ENCODE measurements at places on chromosomes 2 and 18.

- DNase-seq: no peak
Observed at GRCh38 chr2:8543383-8544170, 138.3 kb upstream of the ID2 start.

DNA sequence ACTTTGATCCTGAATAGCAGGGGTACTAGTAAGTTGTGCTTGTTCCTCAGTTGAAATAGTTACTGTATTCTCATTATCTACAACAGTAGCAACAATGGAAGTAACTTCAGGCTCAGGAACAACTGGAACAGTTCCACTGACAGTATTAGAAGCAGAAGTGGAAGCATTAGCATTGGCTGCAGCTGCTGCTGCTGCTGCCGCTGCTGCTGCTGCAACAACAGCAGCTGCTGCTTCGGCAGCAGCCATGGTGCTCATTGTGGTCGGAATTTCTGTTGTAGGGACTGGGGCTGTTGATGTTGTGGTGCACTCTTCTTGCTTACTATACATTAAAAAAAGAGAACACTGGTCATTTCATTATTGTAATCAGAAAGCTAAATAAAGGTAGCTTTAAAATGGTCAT lies 40.8 kb downstream of the PRPF40A start:
- no peak for DNase-seq

GRCh38 chr18:65527879-65528633 lies 222.8 kb upstream of the CDH7 start:
- no peak for DNase-seq

GRCh38 chr2:36871068-36871707 lies 95.1 kb downstream of the STRN start:
- DNase-seq: no peak

- DNase-seq: no peak
Observed at GRCh38 chr2:26355038-26355995, 8.7 kb upstream of the ADGRF3 start.

- DNase-seq: no peak
Observed at GRCh38 chr2:134799936-134800335, 38.5 kb upstream of the ACMSD start.

DNA sequence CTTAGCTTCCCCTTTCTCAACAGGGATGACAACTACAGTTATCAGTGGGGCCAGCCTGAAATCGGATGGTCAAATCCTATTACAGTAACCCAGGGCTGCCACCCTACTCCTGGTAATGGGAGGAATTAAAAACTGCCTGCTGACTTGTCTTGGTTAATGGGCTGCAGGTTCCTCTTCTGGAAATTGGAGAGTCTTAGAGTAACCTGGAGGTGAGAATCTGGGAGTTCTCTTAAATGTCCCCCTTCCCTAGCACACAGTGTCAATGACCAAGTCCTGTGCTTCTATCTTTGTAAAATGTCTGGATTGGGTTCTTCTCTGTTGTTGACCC lies 113.1 kb downstream of the DDX1 start:
- no peak for DNase-seq

GRCh38 chr2:215670396-215670795 lies 234.5 kb upstream of the FN1 start:
- no peak for DNase-seq

DNA sequence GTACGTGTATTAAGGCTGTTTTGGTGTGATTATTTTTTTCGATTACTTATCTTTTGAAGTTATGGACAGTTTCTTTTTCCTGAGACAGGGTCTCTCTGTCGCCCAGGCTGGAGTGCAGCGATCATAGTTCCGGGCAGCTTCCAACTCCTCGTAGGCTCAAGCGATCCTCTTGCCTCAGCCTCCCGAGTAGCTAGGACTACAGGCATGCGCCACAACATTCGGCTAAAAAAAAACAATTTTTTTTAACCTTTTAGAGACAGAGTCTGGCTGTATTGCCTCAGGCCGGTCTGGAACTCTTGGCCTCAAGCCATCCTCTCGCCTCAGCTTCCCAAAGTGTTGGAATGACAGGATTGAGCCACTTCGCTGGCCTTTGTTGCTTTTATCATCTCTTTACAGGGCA lies 945 bp downstream of the HAT1 start:
- no peak for DNase-seq

- no peak for DNase-seq
Observed at GRCh38 chr18:66646609-66647008, 42.7 kb upstream of the CDH19 start.

DNA sequence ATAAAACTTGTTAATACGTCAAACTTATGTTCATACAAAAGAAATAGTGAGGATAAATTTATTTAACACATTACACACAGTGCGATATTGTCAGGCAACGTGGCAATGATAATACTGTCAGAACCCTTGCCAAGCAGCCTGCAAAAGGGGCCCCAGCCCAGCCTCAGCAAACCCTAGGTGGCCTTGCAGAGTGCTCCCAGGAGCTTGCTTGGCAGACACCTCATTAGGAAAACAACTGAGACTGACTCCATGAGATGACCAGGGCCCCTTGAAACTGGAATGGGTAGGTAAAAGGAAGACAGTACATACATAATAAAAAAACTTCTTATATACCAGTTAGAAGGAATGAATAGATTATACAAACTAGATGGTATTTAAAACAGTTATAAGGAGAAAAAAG lies 136.6 kb upstream of the EPC2 start:
- no peak for DNase-seq

- DNase-seq: no peak
Observed at GRCh38 chr2:215790523-215791421, 222.6 kb downstream of the MREG start.

DNA sequence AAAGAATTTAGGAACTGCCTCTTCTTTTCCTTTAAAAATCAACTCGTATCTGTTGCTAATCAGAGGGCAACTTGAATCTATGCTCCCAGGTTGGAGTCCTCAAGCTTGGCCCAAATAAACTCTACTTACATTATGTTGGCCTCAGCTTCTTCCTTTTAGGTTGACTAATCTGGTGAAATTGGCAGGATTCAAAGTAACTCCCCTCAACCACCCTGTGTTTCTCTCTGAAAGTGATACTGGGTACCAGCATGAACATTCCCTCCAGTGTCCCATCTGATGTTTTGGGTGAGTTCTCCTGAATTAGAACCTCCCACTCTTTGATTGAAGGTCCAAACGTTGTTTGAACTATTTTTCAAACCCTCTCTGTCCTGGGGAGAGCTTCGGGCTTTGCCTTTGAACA lies 41.3 kb upstream of the MSH6 start:
- no peak for DNase-seq

- no peak for DNase-seq
Observed at GRCh38 chr2:201199847-201200246, 16.9 kb downstream of the CASP10 start.

GRCh38 chr2:167127135-167127534 lies 238.9 kb downstream of the XIRP2 start:
- DNase-seq: no peak

DNA sequence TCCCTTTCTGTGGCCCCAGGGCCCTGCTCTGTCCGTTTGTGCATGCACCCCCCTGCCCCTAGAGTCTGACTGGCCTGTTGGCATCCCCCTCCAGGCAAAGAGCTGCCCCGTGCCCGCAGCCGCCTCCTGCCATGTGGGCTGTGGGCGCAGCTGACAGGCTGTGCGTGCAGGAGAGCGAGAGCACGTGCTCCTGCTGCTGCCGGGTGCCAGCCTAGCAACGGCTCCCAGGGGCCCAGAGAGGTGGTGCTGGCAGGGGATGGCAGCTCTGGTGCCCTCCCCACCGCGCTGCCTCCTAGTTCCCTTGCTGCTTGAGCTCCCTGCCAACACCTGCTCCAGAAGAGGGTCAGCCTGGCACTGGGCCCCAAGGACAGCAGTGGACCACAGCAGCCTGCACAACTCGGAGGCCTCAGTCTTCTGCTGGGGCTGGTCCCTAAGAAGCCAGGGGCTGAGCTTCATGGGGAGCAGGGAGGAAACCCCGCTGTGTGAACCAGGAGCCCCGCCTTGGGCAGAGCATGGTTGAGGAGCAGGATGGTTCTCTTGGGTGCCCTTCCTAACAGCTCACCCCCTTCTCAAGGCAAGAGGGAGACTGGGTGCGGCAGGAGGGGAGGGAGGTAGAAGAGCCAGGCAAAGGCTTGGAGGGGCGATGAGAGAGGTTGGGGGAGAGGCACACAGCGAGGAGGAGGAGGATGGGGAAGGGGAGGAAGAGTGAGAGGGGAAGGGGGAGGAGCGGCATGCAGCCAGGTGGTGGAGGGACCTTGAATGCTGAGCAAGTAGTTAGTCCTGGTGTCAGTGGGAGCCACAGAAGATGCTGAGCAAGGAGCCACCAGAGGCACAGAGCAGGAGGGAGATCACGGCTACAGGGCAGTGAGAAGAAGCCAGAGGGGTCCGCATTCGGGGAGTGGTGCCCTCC lies 23.8 kb upstream of the PTMA start:
- no peak for DNase-seq

- no peak for DNase-seq
Observed at GRCh38 chr2:28698545-28698944, 53.1 kb upstream of the PPP1CB start.

- no peak for DNase-seq
Observed at GRCh38 chr2:148048475-148049221, 27.8 kb downstream of the MBD5 start.

DNA sequence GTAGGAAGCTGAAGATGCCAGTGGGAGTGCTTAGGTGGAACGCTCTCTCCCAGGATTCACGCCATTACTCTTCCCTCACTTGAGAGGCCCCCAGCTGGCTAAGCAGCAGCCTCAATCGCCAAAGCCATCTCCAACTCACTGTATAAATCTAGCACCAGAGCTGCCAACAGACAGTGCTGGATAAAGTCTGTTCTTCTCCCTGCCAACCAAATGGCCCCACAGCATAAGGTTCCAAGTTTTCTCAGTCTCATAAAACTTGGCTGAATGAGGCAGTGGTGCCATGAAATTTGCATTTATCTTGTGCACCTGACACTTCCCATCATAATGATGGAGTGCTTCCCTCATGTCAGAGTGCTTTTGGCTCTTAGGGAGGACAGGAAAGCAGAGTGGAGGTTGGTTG lies 428.2 kb upstream of the ETAA1 start:
- no peak for DNase-seq

GRCh38 chr2:67878743-67879142 lies 184.1 kb downstream of the C1D start:
- no peak for DNase-seq

- no peak for DNase-seq
Observed at GRCh38 chr18:72720116-72720515, 147.7 kb downstream of the NETO1 start.

Data from stimulated activated CD4-positive, alpha-beta T cell treated with anti-CD3 and anti-CD28 coated beads, Interleukin-15, amount 100 ng/mL, for 1 hour (primary cell).